Pancreas (tissue), 10 donors: ENCODE measurements at places on chromosomes 2 and 18. TPM values are rescaled to one million over a fixed set of nuclear protein-coding genes. Genes with fewer than 3 reads are reported as not detected.
A peak's percentile ranks its signal among the peaks of the same experiment; 100 is the strongest.

The PSMA8 gene
- not detected for total RNA-seq

The CRYGD gene
- total RNA-seq: not detected

The ANKRD23 gene
- total RNA-seq: 2.1 TPM

The ARMC9 gene
- 9.2 TPM for total RNA-seq

The SNRPD1 gene
- 16.0 TPM for total RNA-seq

The LIMS4 gene
- 3.5 TPM for total RNA-seq

The ABCG8 gene
- total RNA-seq: 0.03 TPM

DNA sequence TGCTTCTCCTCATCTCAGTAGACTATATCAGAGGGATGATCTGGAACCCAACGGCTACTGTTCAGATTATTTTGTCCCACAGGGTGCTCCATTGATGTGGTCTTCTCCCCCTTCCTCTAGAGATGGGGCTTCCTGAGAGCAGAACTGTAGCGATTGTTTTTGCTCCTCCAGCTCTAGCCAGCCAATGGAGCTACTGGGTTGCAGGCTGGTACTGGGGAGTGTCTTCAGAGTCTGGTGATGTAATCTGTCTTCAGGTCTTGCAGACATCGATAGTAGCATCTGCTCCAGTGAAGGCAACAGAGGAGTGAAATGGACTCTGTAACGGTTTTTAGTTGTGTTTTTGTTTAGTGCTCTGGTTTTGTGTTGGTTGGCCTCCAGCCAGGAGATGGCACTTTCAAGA is 621.9 kb downstream of the RNF144A start:
- no peak overlapping the region for H3K27ac ChIP-seq
- DNase-seq: no peak
- no peak overlapping the region for H3K4me3 ChIP-seq
- no peaks in the 10 kb centered on the region for H3K4me1 ChIP-seq

GRCh38 chr18:45167631-45168280 is 447.5 kb upstream of the SLC14A2 start:
- no peaks in the 10 kb centered on the region for H3K4me1 ChIP-seq
- DNase-seq: no peak
- no peaks in the 10 kb centered on the region for H3K36me3 ChIP-seq
- no peaks in the 10 kb centered on the region for H3K27me3 ChIP-seq
- no peak overlapping the region for H3K4me3 ChIP-seq
- no peak overlapping the region for H3K27ac ChIP-seq

DNA sequence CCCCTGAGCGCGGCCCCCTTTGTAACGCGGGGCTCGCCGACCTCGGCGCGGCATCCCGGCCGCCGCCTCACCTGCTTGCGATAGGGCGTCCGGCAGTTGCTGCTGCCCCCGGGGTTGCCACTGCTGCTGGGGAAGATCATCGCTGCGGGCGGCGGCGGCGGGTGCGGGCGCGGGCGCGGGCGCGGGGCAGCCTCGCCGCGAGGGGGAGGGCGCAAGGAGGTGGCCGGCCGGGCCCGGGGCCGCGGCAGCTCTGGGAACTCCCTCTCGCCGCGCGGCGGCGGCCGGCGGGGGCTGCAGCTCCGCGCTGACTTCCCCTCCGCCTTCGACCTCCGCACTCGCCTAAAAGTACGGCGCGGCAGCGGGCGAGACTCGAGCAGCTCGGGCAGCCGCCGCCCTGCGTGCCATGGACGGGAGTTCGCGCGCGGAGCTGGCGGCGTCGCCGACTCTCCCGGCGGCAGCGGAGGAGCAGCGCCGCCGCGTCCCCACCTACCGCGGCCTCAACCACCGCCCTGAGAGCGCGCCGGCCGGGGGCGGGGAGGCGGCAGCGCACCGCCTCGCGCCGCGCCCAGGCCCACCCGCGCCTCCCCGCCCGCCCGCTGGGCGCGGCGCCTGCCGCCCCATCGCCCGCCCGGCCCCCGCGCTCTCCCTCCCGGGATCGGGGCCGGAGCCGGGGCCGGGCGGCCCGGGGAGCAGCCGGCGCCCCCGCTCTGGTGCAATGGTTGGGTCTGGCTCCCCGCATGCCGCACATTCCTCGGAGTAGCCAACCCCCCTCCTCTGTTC is 86.0 kb downstream of the RBMS1 start:
- H3K27ac ChIP-seq: peak overlapping the region; percentile 84
- no peaks in the 10 kb centered on the region for H3K4me1 ChIP-seq
- DNase-seq: peak; percentile 39
- peak overlapping the region; percentile 70 for H3K4me3 ChIP-seq
- H3K36me3 ChIP-seq: no peaks in the 10 kb centered on the region

GRCh38 chr18:59228351-59228750 is 8.4 kb downstream of the GRP start:
- no peak overlapping the region for H3K27ac ChIP-seq
- H3K27me3 ChIP-seq: no peaks in the 10 kb centered on the region
- H3K36me3 ChIP-seq: no peaks in the 10 kb centered on the region
- no peak for DNase-seq
- H3K4me1 ChIP-seq: no peaks in the 10 kb centered on the region

DNA sequence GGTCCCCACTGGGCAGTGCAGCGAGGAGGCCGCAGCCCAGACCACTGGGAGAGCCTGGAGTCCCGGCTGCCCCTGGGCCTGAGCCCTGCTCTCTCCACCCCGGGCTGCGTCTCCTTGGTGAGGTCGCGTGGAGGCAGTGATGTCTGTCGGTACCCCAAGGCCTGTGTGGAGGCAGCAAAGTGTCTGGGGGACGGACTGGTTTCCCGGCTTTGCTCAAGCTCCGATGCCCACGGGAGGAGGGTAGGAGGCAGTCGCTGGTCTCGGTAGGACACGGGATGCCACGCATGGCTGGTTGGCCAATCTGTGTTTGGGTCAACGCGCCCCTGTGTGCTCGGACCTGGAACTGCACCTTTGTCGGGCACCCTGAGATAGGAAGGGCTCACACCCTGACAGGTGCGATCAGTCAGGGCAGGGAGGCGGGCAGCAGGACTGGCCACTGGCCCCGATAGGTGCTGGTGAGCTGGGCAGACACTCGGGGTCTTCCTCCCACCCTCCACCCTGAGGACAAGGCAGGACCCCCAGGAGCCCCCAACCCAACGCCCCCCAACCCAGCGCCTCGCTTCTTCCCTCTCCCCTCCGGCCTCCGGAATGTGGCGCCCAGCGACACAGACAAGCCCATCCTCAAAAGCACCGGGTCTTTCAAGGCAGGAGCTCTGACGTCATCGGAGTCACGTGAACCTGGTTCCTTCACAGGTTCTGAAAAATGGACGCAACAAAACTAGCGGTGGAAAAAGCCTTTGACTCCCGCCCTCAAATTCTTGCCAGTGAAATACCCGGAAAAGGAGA is 288.6 kb downstream of the NDUFA10 start:
- no peak for DNase-seq
- H3K4me1 ChIP-seq: no peaks in the 10 kb centered on the region
- H3K4me3 ChIP-seq: no peak overlapping the region
- no peak overlapping the region for H3K27ac ChIP-seq
- H3K27me3 ChIP-seq: no peaks in the 10 kb centered on the region
- no peaks in the 10 kb centered on the region for H3K36me3 ChIP-seq

DNA sequence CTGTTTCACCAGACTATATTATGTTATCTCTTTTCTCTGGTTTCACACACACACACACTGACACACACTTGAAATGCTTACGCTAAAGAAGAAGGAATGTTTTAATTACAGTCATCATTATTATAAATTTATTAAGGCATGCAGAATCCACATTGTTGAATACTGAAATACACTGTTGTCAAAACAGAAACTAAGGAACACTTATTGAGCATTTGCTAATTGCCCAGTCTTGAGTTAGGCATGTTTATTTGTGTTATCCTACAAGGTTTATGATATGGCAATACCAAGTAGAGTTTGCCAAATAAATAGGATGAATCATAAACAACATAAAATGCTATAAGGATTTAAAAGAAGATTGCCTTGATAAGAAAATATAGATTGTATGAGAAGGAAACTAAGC is 917.0 kb upstream of the PIK3C3 start:
- no peaks in the 10 kb centered on the region for H3K27me3 ChIP-seq
- H3K27ac ChIP-seq: no peak overlapping the region
- H3K36me3 ChIP-seq: no peaks in the 10 kb centered on the region
- DNase-seq: no peak

GRCh38 chr18:63046375-63046774 is 273.2 kb downstream of the BCL2 start:
- no peak overlapping the region for H3K4me3 ChIP-seq
- H3K36me3 ChIP-seq: no peaks in the 10 kb centered on the region

- H3K4me3 ChIP-seq: no peak overlapping the region
- no peaks in the 10 kb centered on the region for H3K4me1 ChIP-seq
- no peak for DNase-seq
- no peaks in the 10 kb centered on the region for H3K36me3 ChIP-seq
Measured at GRCh38 chr2:170739507-170740046, 24.4 kb downstream of the SP5 start.

DNA sequence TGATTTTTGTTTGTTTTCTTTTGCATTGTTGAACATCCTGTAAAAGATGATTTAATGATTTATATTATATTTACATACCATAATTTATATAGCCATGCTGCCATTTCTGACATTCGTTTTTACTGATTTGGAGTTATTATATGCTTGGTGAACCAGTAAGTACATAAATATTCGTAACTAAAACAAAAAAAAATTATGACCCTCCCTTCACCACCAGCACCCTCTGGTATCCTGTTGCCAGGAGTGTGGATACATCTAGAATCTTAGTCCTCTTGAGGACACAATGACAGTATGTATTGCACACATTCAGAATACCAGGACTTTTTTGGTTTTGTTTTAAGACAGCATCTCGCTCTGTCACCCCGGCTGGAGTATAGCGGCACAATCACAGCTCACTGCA is 43.9 kb upstream of the B3GNT7 start:
- no peak for DNase-seq
- H3K27ac ChIP-seq: no peak overlapping the region
- H3K27me3 ChIP-seq: no peaks in the 10 kb centered on the region
- no peaks in the 10 kb centered on the region for H3K36me3 ChIP-seq
- no peak overlapping the region for H3K4me3 ChIP-seq
- no peaks in the 10 kb centered on the region for H3K4me1 ChIP-seq

DNA sequence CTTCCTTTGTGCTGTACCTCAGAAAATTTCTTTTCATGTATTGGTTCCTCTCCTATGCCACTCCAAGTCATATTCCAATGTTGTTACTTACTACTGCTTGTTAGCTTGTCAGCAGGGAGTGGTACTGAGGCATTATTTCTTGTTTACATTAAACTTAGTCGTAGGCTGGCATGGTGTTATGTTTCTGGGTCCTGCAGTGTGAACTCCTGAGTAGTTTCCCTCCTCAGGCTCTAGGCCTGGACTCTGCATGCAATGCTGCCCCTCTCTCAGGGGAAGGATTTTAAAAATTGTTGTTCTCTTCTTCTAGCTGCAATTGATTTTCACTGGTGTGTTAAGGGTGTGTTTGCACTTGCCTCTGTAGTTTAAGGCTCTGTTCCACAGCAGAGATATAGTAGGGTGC is 671.6 kb downstream of the PLCL1 start:
- no peaks in the 10 kb centered on the region for H3K36me3 ChIP-seq
- H3K4me1 ChIP-seq: no peaks in the 10 kb centered on the region
- H3K4me3 ChIP-seq: no peak overlapping the region
- no peak overlapping the region for H3K27ac ChIP-seq
- H3K27me3 ChIP-seq: no peaks in the 10 kb centered on the region
- DNase-seq: no peak

DNA sequence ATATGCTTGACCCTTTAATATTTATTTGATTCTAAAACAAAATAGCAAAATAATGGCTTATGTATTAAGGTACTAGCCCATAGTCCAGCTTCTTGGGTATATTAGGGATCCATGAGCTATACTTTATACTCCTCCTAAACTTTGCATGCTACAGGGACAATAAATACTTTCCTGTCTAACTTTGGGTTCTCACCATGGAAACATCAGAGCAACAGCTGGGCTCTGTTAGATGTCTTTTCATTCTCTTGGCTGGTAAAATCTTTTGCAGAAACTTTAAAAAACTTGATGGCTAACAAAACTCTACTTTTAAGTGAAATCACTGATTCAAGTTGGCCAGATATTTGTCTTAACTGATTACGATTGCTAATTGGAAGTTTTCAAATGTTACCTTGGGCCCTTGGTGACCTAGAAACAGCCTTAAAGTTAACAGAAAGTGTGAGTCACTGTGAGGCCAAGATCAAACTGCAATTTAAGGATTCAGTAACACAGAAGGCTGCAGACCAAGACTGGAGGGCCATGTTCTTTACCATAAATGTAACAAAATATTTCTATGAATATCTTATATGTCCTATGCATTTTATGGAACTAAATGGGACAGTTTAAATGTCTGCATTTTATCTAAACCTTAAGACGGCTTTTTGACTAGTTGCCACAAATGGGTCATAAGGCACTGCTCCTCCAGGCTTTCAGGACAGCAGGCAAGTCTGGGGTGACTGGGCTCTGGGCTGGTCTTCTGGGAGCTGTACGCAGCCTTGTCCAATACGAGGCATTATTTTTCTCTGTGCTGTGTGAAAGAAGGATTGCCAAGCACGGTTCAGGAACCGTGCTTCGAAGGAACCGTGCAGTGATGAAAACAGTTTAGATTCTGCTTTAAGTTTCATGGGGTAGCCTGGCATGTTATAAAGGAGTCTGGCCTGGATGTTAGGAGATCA is 188.5 kb downstream of the TPGS2 start:
- H3K27ac ChIP-seq: no peak overlapping the region
- H3K36me3 ChIP-seq: no peaks in the 10 kb centered on the region
- no peaks in the 10 kb centered on the region for H3K27me3 ChIP-seq
- DNase-seq: no peak

DNA sequence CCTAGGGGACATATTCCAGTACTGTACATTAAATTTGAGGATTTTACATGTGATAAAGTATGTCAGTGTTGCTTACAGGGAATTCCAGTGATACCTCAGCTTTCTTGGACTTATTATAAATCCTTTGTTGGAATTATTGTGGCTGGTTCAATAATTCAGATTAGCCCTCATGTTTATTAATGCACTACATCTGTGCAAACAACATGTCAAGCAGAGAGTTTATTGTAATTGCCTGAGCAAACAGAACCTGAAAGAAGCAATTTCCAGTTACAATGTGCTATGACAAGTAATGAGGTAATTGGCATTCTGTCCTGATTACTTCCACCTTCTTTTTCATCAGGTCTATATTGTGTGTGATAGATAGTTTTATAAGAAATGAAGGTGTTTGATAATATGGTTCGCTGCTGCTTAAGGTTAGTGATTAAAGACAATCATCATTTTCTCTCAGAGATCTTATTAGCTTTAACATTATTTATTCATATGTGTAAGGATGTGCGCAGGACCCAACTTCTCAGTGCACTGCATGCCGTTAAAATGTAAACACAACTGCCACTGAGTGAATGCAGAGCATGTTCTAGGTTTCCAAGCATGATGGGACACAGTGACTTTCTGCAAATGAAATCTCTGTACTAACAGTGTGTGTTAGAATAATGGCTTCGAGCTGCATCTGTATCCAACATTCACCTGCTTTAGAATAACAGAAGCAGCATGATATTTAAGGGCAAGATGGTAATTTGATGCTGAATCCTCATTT is 973.7 kb upstream of the POU3F3 start:
- no peak overlapping the region for H3K27ac ChIP-seq
- no peaks in the 10 kb centered on the region for H3K27me3 ChIP-seq
- no peak overlapping the region for H3K4me3 ChIP-seq
- H3K4me1 ChIP-seq: no peaks in the 10 kb centered on the region

- H3K4me1 ChIP-seq: no peaks in the 10 kb centered on the region
- no peak for DNase-seq
- no peaks in the 10 kb centered on the region for H3K27me3 ChIP-seq
- no peak overlapping the region for H3K27ac ChIP-seq
- no peak overlapping the region for H3K4me3 ChIP-seq
Measured at GRCh38 chr2:125280265-125280664, 1255.2 kb downstream of the CNTNAP5 start.

- DNase-seq: no peak
- H3K4me1 ChIP-seq: no peaks in the 10 kb centered on the region
- no peak overlapping the region for H3K27ac ChIP-seq
- H3K27me3 ChIP-seq: no peaks in the 10 kb centered on the region
Measured at GRCh38 chr2:10712185-10712809, 9.1 kb upstream of the ATP6V1C2 start.

- no peak for DNase-seq
- no peak overlapping the region for H3K4me3 ChIP-seq
- no peaks in the 10 kb centered on the region for H3K36me3 ChIP-seq
Measured at GRCh38 chr2:65062843-65063825, 6.9 kb downstream of the CEP68 start.
